ENCODE measurements at places on chromosomes 7 and 10.
A peak's percentile ranks its signal among the peaks of the same experiment; 100 is the strongest.

- no peak for DNase-seq
Observed at GRCh38 chr7:155371884-155372781, 74.5 kb downstream of the INSIG1 start.

GRCh38 chr10:133520193-133520738, 6.9 kb upstream of the CYP2E1 start:
- DNase-seq = peak; percentile 98

- no peak for DNase-seq
Observed at GRCh38 chr10:53052521-53053164, 280.1 kb upstream of the MBL2 start.

DNA sequence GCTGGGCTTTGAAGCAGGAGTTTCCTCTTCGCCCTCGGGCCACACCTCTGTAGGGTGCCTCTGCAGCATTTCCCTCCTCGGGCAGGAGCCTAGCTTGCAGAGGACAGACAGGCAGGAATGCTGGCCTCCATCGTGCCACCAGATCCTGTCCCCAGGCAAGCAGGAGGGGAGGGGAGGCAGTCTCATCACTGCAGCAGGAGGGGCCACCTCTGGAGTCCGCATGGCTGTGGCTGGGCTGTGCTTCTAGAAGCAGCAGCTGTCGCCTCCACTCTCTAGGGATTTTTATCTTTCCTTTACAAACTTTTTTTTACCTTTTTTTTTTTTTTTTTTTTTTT, 181.4 kb downstream of the CUX1 start:
- no peak for DNase-seq
